ENCODE measurements at places on chromosomes 3 and 15.
A peak's percentile ranks its signal among the peaks of the same experiment; 100 is the strongest.

- no peak for DNase-seq
These were observed 65.5 kb downstream of the SRGAP3 start for GRCh38 chr3:9183811-9184460.

DNA sequence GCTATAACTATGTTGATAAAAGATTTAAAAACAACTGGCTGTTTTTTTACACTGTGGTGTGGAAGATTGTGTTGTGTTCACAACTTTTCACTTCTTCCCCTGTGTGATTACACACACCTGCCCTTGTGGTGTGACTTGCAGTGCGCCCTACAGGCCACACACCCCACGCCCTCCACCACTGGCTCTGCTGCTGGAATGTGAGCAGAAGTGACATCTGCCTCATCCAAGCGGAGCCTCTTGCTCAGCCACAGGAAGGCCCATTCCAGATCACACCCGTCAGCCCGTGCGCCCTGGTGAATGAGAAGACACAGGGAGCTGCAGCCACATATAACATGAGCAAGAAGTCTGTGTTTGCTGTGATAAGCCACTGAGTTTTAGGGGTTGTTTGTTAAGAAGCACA is 7.0 kb downstream of the CCR2 start:
- DNase-seq: peak; percentile 31

DNA sequence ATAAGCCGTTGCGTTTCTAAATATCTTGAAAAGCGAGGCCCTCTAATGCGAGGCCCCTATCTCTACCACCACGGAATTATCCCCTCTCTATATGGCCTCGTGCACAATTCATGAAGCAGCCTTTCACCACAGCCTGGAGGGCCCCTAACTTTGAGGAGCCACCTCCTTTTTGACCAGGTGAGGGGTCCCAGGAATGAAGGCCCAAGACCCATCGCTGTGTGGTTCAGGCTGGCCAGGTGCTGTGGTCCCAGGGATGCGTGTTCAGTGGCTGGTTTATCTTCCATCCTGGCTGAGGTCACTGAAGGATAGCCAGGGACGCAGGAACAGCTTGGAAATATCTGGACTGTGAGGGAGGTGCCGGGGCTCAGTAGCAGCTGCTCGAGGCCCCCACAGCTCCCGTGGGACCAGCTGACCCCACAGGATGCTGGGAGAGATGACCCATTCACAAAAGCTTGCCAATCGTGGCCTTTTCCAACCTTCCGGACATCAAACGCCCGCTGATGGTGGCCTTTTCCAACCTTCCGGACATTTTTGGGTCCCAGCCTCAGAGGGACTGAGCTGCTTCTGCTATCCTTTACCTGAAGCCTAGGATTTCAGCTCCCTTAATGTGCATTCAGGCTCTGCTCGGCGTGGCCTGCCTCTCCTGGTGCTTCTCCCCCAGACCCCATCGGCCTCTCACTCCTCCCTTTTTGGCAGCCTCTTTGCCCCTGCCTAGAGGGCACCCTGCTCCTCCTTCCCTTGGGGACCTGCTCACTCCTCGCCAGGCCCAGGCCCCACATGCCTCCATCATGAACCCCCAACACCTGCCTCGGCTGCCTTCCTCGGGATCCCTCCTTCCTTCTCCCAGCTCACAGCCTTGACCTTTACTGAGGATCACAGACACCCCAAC is 140.9 kb downstream of the CHSY1 start:
- no peak for DNase-seq

GRCh38 chr3:60954048-60954447 is 297.2 kb downstream of the FHIT start:
- DNase-seq: no peak

DNA sequence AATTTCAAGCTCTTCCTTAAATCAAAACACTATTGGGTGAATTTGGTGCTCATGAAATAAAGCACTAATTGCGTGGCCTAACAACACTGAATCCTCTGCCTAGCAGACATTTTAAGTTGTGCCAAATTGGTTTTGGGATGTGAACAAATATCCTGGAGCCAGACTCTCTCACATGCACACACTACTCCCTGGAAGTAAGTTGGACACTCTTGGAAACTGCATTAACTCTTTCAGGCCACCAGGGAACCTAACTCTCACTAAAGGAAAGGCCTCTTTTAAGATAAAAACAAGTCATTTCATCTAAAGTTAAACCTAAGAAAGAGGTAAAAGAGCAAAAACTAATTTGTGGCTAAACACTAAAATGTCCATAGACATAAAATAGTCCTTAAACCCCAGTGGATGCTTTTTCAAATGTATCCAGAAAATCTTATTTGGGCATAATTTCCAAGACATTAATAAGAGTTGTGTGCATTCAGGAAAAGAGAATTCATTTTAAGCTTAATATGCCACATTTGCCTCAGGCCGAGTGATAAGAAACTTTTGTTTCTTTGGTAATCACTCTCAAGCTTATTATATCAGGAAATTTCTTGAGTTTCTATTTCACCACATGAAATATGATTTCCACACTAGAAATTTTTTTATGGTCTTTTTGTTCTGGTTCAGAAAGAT is 61.8 kb downstream of the ZBTB20 start:
- DNase-seq: no peak

DNA sequence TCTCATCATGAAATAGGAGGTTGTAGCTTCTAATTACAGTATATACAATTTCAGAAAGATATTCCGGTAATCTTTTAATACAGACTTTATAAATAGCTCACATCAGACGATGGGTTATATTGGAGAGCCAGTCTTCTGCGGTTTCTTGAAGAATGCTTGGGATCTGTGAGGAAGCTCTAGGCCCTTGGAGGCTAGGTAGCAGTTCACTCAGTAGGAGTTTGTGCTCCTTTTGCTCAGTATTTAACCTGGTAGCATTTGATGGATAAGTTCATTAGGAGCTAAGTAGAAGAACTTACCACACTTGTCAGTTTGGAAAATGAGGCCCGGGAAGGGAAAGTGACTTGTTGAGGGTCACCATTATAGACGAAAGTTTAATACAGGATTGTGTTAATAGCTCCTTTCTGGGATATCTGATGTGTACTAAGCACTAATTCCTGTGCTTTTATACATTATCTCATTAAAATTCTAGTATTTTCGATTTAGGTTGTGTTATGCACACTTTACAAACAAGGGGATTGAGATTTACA is 2.8 kb downstream of the FNDC3B start:
- peak; percentile 20 for DNase-seq

DNA sequence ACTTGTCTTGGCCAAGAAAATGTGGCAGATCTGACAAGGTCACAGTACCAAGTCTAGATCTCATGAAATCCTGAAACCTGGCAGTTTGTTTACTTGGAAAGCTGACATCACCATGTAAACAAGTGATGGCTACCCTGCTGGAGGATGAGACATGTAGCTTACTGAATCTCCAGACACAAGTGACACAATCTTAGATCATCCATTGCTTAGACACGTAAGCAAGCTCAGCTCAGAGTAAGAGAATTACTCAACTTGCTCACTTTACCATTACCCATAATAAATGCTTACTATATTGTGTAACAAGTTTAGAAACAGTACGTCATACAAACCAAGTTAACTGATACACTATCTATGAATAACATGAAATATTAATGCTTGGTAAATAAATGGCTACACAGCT is 263.8 kb downstream of the TBC1D5 start:
- peak; percentile 12 for DNase-seq

DNA sequence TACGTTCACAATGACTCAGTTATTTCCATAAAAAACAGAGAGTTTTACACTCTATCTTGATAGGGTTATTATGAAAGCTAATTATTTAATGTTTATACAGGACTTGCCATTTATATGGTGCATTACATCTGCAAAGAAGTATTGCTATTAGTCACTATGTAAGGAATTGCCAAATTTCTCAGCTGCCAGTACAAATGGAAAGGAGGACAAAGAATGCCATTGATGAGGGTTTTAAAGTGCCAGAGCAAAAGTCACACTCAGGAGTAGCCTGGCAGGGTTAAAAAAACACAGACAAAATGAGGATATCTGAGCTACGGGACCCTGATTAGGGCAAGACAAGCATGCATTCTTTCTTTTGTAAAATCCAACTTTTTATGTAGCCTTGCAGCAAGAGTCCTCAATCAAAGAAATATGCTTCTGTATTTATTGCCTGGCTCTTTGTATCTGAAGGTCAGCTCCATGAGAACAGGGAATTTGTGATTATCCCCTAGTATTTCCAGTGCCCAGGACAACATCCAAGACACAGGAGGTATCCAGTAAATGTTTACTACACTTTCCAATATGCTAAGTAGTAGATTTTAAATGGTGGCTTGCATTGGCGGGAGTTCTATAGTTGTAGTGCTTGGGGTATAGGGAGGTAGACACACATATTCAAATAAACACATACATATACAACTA is 1013.6 kb downstream of the ROBO1 start:
- no peak for DNase-seq

DNA sequence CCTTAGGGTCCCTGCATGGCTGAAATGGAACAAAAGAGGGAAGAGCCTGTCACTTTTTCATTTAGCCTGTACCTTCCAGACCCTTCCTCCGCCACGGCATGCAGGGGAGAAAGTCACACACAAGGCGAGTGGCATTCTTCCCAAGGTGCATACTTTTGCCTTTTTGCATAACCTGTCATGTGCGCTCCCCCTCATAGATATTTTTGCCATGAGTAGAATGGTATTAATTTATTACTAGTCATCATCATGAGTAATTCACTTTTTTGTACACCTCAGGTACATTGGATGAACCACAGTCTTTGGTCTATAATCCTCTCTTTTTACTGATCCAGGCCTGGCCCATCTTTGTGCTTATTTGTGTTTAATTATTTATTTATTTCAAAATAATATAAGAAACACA is 8.9 kb upstream of the BUB1B start:
- no peak for DNase-seq

DNA sequence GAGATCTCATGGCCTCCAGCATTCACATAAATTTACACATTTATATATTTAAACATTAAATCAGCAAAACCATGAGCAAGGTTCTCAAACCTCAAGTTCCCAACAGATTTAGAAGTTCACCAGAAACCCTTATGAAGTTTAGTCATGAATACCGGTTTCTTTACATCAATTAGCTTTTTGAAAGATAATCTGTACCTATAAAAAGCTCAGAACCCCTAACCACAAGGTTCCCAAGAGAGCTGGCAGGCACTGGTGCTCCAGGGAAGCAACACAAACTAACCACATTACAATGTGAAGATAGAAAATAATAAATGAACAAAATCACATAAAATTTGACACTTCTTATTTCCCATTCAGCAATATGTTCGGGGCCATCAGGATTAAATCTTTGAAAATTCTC is 150.9 kb downstream of the FBN1 start:
- no peak for DNase-seq

GRCh38 chr3:183158551-183159006 is 4.0 kb downstream of the LAMP3 start:
- DNase-seq: peak; percentile 34

GRCh38 chr3:157159037-157159761 is 748 bp downstream of the CCNL1 start:
- peak; percentile 64 for DNase-seq

DNA sequence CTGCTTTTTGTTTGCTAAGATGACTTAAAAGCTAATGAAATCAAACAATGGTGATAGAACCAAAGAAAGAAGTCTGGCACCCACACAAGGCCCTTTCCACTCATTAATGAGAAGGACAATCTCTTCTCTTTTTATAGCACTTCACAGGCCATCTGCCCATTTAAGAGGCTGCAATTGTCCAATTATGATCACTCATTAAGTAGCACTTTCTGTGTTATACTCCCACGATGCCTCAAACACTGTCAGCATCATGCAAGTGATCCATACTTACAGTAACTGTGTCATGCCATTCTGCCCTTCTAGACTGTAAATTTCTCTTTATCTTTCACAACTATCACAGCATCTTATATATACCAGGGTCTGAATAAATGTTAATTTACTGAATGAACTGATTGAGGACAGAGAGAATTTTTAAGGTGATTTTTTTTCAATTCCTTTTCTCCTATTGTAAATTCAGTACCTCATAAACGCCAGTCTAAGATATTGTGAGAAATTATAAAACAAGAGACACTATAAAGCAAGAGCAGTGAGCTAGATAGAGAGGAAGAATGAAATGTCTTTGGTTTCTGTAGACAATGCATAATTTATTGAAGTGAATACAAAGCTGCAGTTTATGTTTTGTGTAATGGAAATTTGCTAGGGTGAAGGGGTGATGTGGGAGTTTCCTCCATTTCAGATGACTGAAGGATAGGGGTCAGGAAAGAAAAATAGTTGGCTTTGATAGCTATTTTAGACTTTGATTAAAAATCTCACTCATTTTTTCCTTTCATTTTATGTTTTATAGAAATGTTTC is 17.3 kb downstream of the CD200 start:
- no peak for DNase-seq

DNA sequence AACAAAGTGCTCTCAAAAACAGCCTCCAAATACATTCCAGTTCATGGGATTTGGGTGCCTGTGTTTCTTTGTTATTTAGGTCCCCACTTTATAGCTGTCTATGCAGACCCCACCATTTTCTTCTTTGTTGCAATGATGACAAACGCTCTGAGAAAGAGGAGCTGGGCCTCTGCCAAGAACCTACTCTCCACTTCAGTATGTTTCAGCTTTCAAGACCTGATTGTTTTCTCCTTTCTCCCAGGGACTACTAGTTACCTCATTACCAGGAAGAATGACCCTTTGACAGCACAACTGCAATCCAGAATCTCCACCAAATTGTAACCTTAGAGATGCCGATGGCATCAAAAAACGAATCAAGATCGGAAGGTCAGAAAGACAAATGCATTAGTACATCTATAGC is 236.8 kb downstream of the MEIS2 start:
- no peak for DNase-seq

DNA sequence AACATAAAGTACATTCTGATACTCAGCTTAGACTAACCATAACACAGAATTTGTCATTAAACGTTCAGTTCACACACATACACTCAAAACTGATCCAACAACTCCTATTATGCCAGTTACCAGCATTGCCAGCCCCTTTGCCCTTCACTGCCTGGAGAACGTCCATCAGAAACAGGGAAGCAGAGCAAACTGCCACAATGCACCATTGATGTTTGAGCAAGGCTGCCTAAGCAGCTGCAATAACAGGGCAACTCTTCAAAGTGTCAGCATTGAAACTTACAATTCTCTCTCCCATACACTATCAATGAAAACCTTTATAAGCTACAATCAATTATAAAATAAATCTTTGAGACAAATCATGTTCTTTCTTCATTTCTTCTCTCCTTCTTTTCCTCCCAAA is 85.1 kb downstream of the ZBTB20 start:
- DNase-seq: no peak

- no peak for DNase-seq
These were observed 60.2 kb downstream of the CORO2B start for GRCh38 chr15:68638953-68639515.

All from CD14-positive monocyte (primary cell).